Activated CD4-positive, alpha-beta T cell treated with anti-CD3 and anti-CD28 coated beads for 36 hours (primary cell): ENCODE measurements at places on chromosomes 6 and 20.

DNA sequence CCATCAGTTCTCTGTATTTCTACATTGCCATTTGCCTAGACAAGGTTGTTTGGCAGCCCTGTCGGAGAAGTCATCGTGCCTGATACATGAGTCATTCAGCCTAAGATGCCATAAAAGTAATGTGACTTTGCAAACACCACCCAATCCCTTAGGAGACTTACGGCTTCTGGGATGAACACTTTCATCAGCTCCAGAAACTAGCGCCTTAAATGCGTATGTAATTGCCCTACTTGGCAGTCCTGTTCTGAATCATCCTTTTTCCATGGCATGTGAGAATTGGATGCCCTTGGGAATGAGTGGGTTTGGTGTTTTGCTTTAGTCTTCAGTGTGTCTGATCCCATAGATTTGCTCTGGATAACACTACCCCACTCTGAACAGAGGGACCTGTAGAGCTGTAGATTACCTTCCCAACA lies 158.5 kb downstream of the SASH1 start:
- DNase-seq: no peak

DNA sequence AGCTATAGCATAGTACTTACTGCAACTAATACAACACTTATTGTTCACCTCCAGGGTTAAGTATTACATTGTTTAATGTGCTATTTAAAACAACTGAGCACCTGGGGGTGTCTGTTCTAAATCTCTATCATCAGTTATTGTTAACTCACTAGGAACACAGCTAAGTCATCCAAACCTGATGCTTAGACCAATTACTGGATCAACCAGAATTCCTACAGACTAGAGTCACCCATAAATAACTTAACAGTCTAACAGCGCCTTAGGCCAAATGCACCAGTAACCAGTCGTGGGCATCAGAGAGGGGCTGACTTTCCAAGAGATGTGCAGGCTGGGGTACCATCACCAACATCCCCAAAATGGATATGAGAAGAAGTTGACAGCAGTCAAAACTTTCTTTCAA lies 110.7 kb downstream of the ADTRP start:
- DNase-seq: no peak

DNA sequence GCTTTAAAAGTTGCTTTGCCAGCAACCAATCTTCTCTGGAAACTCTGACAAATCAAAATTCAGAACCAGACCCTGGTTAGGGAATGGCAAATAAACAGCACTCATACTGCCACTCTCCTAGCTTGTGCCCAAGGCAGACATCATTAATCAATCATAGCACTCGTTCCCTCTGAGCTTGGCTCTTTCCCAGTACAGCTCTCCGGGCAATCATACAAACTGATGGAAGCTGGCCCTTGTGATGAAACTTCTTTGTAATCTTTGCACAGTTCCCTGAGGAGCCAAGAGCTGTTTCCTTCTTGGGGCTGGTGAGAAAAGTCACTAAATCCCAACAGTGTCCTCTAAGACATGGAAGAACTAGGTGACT lies 34.7 kb downstream of the KIAA1755 start:
- no peak for DNase-seq

- no peak for DNase-seq
Measured at GRCh38 chr6:71468841-71469700, 180.5 kb downstream of the OGFRL1 start.

GRCh38 chr6:83470001-83470400 lies 39.1 kb upstream of the ME1 start:
- DNase-seq: no peak

DNA sequence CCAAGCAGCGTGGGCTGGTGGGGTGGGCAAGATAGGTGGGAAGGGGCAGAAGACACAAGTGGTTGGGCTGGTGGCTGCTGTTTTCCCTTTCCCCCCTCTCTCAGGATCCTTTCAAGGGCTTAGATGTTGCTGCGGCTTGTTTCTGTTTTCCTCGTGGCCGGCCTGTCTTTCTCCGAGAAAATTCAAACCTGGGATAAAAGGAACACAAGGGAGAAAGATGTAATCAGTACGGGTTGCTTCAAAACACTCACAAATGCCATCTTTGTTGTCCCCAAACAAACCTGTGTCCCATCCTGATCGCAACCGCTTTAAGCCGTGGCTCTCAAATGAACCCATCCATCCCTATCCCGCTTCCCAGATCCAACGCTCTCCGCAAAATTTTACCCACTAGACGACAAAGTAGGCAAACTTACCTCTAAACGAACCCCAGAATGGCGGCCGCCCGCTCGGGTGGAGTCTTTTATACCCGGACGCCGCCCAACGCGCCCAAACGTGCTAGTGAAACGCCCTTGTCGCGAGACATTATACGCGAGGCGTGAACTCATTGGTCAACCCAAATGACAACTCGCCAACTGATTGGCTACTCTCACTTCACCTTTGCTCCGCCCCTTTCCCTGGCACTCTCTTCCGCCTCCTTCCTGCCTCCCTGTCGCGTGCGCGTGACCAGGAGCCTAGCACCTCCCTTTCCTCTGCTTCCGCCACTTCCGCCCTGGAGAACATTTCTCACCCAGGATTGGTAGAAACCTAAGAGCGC lies at the start of gene PPP1R10:
Gene PPP1R10 (minus strand): TSS at position 433 of the 754 bp plus-strand sequence. CDS start 7,299 bp downstream, outside the sequence.
- peak; percentile 99 for DNase-seq

GRCh38 chr6:155311086-155311485 lies 3.2 kb downstream of the TFB1M start:
- no peak for DNase-seq

DNA sequence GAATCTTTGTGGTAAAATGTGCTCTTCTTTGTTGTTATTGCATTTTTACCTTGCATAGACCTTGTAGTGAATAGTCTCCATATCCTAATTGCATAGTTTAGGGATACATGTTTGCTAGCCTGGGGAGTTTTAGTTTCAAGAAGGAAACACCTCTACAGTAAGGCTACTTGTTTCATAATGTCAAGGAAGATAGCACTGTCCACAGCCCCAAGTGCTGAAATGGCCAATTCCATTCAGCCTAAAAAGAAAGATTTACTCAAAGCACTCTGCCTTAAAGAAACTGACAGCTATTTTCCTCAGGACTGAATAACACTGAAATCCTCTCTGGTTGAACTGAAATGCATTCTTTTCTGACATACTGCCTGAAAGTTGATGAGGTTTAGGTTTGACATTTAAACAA lies 2.6 kb downstream of the HCRTR2 start:
- DNase-seq: no peak

DNA sequence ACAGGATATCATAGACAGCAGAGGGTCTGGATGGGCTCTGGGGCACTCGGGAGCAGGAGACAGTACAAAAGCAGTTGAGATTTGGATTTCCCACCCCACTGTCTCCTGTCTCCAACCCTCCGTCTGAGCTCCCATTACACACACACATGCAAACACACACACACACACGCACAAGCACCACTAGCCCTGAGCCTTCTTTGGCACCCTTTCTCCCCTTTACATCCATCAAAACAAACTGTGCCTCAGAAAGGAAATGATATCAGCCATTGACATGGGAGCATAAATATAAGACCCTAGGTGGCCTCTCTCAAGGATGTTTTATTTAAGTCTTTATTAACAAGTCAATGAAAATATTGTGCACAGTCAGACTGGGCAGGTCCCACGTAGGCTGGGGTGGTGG lies 17.5 kb downstream of the TTBK1 start:
- DNase-seq: no peak

GRCh38 chr6:64383277-64383676 lies 747.7 kb downstream of the PHF3 start:
- no peak for DNase-seq

- DNase-seq: no peak
Measured at GRCh38 chr6:169920359-169921020, 169.1 kb downstream of the ERMARD start.

GRCh38 chr20:35883336-35883777 lies 70.9 kb downstream of the SCAND1 start:
- DNase-seq: no peak

DNA sequence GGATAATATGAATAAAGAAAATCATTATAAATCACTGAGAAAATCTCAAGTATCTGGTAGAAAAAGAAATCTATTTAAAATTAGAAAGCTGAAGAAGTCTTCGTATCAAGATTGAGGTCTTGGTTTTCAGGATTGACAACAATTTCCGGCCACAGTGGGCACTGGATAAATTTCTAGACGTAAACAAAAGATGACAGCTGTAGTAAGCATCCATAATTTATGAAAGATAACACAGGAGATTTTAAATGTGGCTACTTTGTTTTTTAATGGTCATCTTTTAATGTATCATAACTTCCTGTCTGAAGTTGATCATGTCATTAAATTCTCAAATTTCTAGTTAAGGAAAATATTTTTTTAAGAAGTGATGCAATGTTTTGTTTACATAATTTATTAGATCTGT lies 444.2 kb downstream of the HTR1B start:
- no peak for DNase-seq

- no peak for DNase-seq
Measured at GRCh38 chr6:73870907-73871306, 174.9 kb downstream of the CD109 start.

DNA sequence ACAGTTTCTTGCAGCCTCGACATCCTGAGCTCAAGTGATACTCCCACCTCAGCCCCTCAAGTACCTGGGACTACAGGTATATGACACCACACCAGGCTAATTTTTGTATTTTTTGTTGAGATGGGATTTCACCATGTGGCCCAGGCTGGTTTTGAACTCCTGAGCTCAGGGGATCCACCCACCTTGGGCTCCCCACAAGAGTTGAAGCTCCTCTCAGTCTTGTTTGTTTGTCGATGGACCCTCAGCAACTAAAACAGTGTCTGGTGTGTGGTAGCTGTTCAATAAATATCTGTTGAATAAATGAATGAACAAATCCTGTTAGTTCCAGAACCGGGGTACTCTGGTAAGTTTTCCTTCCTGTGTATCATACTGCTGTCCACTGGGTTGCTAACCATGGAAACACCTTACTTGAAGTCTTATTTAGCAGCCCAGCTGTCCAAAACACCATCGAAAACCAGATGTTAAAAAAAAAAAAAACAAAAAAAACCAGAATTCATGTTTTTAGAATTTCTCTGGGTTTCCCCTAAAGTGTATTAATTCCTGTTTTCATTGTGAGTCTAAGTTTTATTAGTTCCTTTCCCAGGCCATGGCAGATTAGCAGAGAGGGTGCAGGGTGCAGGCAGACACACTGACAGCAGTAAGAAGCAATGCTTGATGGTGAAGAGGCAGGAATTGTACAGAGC lies 7.8 kb upstream of the EZR start:
- no peak for DNase-seq

DNA sequence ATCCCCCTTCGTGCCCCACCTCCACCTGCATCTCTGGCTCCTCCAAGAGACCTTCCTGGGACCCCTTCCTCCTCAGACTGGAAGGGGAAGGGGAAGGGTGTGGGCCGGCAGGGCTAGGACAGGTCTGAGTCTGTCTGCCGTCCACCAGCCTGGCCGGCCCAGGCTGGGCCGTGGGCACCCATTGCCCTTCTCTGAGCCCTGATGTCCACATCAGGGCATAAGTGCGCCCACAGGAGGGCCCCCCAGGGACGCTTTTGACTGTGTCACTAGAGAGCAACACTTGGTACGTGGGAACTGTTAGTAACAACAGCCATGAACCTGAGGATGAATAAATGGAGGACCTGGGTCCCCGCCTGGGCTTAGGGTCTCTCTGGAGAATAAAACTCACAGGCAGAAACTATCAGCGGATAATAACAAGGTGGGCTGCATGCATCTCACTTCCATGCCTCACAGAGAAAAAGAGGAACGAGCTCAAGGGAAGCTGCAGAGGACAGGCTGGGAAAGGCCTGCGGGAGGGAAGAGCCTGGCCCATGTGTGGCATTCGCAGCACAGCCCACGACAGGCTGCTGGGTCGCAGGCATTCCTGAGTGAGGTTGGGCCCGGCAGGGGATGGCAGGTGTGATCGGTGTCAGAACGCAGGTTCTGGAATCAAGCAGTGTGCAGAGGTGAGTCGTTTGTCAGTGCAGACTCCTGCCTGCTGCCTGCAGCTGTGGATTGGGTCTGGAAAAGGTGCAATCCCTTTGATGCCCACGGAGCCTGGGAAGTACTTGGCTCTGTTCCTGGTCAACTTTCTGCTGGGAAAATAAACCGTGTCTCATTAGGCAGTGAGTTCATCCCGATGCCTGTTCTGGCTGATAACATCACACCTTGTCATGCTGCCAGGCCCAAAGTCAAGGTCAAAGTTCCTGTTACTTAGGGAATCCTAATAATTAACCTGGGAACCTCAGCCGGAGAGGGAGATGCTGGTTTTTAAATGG lies 60.9 kb downstream of the BCAS4 start:
- no peak for DNase-seq

- DNase-seq: peak; percentile 31
Measured at GRCh38 chr20:1287306-1287705, 21.2 kb downstream of the SNPH start.

- DNase-seq: no peak
Measured at GRCh38 chr6:21413428-21413827, 180.1 kb upstream of the SOX4 start.

- no peak for DNase-seq
Measured at GRCh38 chr6:160927416-160927815, 64.2 kb upstream of the MAP3K4 start.

DNA sequence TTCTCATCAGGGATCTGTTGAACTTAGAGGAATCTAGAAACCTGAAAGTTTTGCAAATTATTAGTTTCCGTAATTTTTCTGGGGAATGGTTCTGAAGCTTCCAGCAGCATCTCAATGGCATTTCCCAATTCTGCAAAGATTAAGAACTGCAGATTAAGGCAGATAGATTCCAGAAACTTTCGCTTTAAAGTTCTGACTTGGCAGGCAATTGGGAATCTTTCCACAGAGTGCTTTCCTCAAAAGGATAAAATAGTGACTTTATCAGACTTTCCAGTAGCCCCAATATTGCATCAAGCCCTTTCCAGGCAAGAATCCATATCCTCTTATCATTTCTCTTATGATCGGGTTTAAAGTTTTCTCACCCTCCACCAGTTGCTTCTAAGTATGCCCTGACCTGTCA lies 261.1 kb downstream of the FNDC1 start:
- no peak for DNase-seq

DNA sequence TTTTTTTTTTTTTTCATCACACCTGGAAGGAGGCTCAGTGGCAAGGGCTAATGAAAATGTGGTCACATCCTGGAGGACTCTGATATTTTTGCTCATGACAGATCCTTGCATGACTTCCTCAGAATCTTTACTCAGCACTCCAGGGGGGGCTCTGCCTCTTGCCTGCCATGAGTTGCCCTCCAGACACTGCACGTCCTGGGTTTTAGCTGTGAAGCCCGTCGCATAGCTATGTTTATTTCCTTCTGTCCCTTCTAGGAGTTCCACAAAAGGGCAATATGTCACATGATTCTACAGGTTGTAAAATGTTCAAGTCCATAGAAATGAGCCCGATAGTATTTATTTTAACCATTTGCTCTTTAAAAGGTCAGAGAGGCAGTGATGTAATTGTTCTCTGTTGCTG lies 18.2 kb downstream of the MAS1 start:
- DNase-seq: no peak

GRCh38 chr6:5726976-5727718 lies 279.6 kb downstream of the NRN1 start:
- DNase-seq: no peak

- DNase-seq: no peak
Measured at GRCh38 chr6:148235446-148235845, 107.2 kb upstream of the SASH1 start.
